ENCODE measurements at places on chromosomes 4 and X. TPM values are rescaled to one million over a fixed set of nuclear protein-coding genes. Genes with fewer than 3 reads are reported as not detected.

DNA sequence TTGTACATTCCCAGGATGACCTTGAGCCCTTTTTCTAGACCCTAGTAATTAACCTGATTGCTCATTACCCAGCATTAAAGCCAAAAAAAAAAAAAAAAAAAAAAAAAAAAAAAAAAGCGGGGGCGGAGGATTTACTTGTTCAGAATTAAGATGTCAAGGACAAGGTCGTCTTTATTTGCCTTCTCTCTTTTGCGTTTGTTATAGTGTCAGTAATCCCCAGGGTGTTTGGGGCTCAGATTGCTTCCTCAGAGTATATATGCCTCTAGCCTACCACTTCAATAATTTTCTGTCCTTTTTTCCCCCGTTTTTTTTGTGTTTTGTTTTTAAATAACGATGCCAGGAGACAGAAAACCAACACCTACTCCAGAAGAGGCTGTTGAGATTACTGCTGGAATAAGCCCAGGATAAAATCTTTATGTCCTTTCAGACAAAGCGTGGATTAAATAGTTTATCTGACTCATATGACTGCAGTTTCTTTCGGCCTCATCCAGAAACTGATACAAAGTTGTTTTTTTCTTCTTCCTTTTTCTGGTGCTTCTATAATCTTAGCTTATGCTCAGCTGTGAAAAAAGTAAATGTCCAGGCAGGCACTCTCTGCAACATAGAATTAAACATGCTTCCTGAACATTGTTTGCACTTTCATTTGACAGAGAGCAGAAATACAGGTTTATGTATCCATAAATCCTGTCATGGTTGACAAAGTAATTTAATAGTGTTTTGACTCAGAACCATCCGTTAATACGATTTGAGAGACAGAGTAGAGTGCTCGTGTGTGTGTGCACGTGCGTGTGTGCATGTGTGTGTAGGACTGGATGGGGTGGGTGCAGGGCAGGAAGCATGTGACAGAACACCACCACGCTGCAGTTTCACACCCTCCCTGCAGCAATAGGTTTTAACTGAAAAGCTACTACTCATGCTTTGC, 138.6 kb downstream of the AFF1 start:
- DNase-seq, result no peak

- no peak for DNase-seq
Observed at GRCh38 chr4:51963841-51964517, 56.2 kb downstream of the LRRC66 start.

DNA sequence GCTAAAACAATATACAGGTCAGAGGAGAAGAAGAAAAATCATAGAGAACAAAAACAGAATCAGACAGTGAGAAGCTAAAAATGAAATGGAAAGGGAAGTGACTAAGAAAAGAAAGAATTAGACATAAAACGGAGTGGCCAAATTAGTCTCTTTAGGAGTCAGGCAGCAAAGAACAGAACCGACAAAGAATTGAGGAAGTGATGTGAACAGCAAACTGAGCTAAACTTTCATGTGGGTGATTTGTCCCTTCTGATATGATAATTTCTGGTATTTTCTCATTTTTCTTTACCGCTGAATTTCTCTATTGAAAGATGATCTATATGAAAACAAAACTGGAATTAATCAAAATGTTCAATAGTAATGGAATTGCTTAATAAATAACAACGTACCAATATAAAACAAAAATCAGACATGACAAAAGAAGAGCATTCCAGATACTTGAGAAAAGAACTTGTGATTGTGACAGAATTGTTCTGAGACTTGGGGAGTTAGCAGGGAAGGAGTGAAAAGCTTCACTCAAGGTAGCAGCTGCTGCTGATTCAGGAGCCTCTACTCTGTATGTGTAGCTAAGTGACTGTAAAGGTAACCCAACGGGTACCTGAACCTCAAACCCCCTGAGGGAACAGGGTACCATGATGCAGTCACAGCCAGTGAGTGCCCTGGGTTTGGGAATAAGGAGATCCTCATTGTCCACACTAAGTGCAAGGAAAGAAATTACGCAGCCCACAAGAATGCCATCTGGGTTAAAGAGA, 8.8 kb downstream of the TAPT1 start:
- no peak for DNase-seq

DNA sequence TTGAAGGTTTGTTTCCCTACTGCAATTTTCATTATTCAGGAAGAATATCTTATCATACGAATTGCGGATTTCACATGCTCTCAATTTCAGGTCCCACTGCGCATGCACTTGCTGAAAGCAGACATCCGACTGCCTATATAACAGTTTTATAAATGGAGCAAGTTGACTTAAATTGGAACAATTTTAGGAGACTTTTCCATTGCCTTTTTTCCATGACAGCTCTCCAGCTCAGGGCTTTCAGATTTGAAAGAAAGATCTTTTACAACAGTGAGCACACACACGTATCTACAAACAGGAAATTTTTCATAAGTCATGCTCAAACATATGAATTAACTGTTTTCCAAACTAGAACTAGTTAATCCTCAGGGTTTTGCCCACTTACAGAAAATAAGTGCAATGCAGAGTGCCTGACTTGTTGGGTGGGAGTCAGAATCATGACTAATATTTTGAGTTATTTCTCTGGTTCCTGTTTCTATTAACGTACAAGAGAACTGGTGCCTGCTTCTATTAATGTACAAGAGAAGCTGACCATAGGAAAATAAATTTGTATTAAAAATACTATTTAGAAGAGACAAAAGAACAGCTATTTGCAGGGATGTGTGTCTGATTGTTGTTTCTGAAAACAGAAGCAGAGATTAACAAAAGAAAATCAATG, 137.9 kb downstream of the GPC3 start:
- DNase-seq, result no peak

DNA sequence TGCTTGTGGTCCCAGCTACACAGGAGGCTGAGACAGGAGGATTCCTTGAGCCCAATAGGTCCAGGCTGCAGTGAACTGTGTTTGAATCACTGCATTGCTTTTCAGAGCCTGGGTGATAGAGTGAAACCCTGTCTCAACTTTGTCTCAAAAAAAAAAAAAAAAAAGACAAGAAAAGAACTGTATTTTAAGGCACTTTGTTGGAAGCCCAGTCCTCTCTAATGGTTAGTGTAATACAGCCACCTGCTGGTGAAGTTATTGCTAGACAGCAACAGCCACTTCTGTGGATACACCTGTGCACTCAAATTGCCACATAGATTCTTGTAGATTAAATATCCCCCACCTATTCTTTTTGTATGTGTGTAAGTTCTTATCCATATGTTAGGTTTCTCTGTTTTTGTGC, 10.1 kb upstream of the FGG start:
- no peak for DNase-seq

MAGEA1 gene
- not detected for total RNA-seq

BLTP1 gene
- 41.1 TPM for total RNA-seq

ZNF157 gene
- total RNA-seq, result not detected

CENPI gene
- 3.4 TPM for total RNA-seq
